ENCODE measurements at places on chromosomes 12 and 14.

DNA sequence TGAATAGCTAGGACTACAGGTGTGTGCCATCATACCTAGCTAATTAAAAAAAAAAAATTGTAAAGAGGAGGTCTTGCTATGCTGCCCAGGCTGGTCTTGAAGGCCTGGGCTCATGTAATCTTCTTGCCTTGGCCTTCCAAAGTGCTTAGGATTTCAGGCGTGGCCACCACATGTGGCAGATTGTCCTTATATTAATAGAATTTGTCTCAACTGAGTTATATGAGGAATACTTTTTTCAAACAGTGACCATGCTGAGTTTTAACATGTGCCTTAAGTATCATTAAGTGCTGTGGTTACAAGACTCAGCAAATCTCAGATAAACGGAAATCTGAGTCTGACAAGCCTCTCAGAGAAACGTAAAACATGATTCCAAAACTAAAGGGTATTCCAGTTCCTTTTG, 83.2 kb upstream of the FERMT2 start:
- no peak for DNase-seq

DNA sequence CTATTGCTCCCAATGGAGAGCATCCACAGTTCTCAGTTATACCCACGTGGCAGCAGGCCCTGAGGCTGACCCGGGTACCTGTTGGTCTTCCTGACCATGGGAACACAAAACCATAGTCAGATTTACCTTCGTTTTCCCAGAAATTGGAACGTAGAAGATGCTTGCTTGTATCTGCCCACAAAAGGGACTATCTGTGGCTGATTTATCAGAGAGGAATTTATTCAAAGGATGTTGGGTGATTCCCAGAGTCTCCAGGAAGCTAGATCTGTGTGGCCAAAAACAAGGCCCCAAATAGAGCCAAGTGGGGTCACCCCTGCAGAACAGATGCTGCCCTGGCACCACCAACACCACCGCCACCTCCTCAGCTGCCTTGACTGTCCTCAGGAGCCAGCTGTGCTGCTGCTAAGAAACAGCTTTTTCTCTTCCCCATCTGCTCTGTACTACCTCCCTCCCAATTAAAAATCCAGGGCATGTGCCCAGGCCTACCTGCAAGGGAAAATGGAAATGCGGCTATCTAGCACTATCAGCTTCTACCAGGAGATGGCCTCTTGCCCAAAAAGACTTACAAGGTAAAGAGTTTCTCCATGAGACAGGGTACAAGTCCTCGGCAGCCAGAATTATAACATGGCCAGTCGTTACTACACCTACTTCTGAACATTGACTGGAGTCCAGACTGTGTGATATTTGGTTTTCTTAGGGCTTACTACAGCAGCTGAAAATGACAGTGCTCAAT, 128.6 kb upstream of the PLEKHG7 start:
- DNase-seq, result no peak

GRCh38 chr12:53254816-53255545, 13.1 kb upstream of the ESPL1 start:
- no peak for DNase-seq

GRCh38 chr12:75526655-75527511, 15.5 kb upstream of the KRR1 start:
- peak; percentile 88 for DNase-seq

- peak; percentile 72 for DNase-seq
Observed at GRCh38 chr12:12714276-12715021, 2.7 kb upstream of the CDKN1B start.

- DNase-seq, result peak; percentile 93
Observed at GRCh38 chr12:119115296-119115905, 63.3 kb upstream of the HSPB8 start.
